Lower leg skin (tissue), 4 donors: ENCODE measurements at places on chromosomes 7 and 10. TPM values are rescaled to one million over a fixed set of nuclear protein-coding genes. Genes with fewer than 3 reads are reported as not detected.

The VWA2 gene
- 19.8 TPM for total RNA-seq

The FBXO24 gene
- total RNA-seq = 4.3 TPM

The BUD31 gene
- 63.8 TPM for total RNA-seq

The OR2A42 gene
- 0.59 TPM for total RNA-seq

The PON3 gene
- total RNA-seq = 15.9 TPM

The OR13A1 gene
- total RNA-seq = not detected

The BTBD16 gene
- total RNA-seq = 13.4 TPM

- no peak for DNase-seq
Measured at GRCh38 chr7:155277385-155277994, 20.2 kb upstream of the INSIG1 start.

- peak; percentile 89 for DNase-seq
Measured at GRCh38 chr10:86970162-86970981, 2.1 kb downstream of the ADIRF start.

DNA sequence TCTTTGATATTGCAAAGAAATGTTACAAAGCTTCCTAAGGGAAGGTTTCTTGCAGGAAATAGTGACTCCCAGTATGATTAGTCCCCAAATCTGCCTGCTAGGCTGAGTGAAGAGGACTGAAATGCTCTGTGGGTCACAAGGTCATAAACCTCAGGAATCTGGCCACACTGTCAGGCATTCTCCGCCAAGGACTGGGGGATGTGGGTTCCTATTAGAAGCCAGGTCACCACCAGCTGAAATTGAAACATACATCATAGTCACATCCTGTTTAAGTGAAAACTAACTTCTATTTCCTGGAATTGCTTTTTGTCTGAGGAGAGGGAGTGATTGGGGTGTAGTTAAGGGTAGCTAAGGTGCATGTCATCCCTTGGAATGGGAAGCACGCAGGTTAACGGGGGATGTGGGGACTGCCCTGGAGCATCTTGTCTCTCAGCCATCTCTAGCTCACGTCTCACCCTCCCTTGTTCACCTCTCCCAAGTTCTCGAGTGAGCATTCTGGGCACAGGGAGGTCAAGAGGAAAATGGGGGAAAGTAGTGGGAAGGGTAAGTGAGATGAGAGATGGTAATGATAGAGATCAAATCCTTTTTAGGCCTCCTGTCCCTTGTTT lies 12.0 kb upstream of the GSAP start:
- DNase-seq = no peak

DNA sequence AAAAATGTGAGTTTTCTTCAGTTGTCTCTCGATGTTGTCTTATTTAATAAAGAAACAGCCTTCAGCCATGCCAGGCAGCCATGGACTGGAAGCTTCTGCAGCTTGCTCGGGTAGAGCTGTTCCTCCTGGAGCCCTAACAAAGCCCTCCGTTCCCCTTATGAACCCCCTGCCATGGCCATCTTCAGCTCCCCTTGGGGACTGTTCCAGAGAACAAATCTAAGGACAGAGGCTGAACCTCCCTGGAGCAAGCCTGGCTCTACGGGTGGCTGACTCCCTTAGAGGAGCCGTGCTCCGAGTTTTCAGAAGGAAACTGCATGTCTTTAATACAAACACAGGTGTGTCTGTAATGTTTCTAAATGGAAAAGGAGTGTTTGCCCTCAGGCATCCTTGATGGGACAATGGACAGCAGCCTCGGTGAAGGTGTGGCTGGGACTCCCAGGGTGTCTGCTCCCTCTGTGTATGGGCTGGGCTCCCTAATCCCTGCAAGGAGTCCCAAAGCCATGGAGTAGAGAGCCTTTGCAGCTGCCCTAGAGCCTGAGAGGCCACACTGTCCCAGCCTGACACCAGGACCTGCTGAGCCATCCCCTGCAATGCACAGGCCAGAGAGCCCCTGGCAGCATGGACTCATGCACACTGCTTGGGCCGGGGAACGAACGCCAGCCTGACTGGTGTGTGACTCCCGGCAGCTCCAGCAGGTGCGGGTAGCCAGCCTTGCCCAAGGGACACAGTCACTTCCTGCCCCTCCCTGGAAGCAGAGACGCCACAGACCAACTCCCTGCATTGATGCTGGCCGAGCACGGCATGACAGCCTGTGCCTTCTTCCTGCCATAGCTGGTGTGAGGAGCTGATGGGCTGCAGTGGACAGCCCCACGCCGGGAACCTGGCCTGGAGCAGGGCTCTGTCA lies 381.8 kb downstream of the TCERG1L start:
- DNase-seq = no peak

- DNase-seq = no peak
Measured at GRCh38 chr10:116891208-116891607, 41.9 kb downstream of the ENO4 start.

GRCh38 chr10:68231106-68231816 lies 652 bp downstream of the ATOH7 start:
- DNase-seq = peak; percentile 88

DNA sequence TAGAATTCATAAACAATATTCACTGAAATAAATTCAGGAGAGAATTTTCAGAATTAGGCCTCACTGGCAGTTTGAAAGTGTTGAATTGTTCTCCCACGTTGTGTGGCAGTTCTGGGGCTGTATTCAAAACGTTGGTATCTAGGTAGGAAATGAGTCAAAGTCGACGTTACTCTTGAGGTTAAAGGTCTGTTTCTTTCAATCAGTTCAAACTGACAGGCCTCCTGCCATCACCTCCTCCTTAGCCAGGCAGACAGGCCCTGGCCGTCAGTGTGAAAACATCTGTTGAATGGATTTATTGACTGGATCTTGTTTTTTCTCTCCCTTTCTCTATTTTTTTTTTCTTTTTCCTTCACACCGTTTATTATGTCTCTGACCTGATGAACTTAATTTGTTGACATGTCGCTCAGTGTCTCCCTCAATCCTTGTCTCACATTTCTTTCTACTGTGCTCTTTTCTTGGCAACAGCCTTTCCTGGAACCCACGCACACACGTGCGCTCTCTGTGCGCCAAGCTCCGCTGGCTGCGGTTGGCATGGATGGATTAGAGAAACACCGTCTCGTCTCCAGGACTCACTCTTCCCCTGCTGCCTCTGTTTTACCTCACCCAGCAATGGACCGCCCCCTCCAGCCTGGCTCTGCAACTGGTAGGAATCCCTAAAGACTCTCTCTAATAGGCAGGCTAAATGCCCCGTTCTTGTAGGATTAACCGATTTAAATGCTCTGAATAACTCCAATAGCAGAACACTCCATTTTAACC lies 231.7 kb downstream of the HDAC9 start:
- no peak for DNase-seq

DNA sequence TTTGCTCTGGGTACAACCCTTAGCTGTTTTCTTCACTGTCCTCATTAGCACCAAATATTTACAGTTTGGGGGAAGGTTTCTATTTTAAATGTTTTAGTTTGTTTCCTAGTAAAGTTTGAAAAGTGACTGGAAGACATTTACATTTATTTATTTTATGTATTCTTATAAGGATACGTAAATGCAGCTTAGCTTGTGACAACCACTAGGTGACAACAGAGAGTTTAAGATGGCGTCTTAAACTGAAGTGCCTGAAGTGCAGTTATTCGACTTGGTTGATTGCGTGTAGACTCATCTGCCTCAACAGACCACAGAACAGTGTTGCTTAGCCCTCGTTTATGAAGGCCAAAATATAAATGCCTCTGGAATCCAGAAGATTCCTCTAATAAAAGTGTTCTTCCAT lies 378.2 kb upstream of the MYO3A start:
- DNase-seq = no peak

DNA sequence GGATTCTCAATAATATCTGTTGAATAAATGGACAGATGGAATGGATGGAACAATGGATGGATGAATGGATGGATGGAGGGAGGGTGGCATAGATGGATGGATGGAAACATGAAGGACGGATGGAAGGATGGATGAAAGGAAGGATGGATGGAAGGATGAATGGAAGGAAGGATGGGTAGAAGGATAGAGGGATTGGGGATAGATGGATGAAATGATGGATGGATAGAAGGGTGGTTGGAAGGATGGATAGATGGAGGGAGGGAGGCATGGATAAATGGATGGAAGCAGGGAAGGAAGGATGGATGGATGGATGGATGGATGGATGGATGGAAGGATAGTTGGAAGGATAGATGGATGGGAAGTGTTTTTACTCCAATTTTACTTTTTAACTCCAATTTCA lies 35.4 kb downstream of the AKR1B15 start:
- DNase-seq = no peak

DNA sequence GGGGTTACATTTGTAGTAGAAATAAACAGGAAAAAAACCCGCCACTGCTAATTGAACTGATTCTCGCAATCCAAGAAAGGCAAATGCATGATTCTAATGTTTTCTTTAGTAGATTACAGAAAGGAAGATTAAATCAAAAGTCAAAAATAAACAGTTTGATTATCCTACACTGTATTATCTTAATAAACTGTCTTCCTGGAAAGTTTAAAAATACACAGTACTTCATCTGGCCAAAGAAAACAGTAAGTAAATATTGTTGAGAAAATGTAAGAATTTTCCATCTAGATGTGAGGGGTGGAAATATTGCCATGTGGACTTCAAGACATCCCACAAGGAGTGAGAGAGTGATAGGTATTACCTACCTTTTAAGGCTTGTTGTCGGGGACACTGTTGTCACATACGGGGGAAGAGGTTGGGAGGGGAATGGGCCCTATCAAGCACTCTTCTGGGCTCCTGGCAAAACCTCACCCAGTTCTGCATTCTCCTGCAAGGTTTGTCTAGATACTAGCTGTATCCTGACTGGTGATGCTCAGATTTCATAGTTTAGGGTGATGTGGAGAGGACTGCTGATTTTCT lies 17.8 kb downstream of the GRK5 start:
- DNase-seq = no peak

DNA sequence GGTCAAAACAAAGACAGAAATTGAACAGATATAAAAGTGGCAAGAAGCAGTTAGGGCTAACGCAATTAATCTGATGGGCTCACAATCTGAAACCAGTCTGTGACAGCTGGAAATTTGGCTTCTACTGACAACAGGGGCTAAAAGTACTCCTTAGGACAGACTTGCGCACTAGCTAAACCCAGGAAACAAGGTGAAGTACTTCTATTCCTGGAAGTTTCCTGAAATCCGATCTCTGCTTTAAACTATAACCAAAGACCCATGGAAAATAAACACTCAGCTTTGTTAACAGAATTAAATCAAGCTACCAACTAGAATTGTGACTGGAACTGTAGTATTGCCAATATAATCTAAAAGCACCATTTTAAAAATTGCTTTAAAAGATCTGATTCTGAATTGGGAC lies 520.2 kb upstream of the ZWINT start:
- DNase-seq = no peak

GRCh38 chr10:61847087-61847486 lies 54.4 kb upstream of the ARID5B start:
- no peak for DNase-seq

DNA sequence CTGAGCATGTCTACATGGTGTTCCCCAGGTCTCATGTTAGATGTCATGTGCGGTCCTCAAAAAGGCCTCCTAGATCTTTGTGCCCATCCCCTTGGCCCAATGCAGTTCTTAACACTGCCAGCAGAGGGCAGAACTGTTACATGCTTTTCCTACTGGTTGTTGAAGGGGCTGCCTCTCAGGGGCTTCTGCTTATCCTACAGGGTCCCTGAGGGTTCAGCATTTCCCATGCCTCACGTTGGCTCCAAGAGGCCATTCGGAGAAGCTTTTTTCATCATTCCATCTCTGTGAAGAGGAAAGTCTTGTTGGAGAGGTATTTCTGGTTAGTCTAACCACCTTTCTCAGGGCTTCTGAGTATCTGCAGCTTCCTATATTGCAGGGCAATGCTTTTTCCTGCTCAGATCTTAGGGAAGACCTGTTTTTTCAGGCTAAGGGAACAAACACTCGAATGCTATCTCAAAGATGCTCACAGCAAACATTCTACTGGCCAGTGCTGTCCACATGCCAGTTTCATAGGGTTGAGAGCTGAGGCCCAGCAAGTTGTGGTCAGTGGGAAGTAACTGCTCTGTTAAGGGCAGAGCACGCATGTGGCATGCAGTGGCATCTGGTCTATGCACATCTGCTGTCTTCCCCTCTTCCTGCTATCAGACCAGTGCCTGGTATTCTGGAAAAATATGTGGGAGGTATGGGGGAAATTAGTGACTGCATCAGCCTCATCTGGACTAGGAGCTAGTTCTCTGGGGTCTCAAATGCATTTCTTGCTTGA lies 31.5 kb downstream of the MBL2 start:
- no peak for DNase-seq

DNA sequence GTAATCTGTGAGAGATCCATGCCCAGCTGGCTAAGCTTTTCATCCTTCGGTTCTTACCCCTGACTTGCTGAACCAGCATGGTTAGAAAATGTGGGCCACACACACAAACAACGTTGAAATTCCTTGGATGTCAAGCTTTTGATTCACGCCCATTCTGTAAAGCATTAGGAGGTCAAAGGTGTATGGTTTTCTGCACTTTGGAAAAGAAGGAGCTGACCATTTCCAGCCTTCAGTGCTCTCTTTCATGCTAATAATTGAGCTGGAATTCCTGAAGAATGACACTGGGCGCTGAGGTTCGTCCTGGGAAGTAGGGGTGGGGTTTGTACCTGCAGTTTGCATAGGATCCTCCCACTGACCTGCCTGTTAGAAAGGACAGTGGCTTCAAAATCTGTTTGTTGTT lies 23.1 kb downstream of the KLF6 start:
- no peak for DNase-seq

DNA sequence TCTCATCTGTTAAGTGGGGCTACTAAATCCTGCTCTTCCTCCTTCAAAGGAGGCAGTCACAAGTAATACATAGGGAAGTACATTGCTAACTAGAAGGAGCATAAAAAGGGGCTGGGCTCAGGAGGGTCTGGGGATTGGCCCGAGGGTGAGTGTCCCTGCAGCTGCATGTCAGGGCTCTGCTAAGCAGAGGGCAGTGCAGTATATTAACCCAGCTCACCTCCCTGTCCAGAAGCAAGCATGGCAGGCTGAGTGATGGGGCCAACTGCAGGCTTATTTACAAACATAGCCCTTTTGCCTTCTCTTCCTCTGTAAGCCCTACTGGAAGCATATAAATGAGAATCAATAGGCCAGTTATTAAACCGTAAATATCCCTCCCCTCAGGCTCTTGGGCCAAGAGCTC lies 143.2 kb upstream of the PCBD1 start:
- no peak for DNase-seq

GRCh38 chr10:60914690-60915141 lies 29.3 kb downstream of the RHOBTB1 start:
- DNase-seq = no peak
